ENCODE measurements at places on chromosomes 12 and 14.
A peak's percentile ranks its signal among the peaks of the same experiment; 100 is the strongest.

DNA sequence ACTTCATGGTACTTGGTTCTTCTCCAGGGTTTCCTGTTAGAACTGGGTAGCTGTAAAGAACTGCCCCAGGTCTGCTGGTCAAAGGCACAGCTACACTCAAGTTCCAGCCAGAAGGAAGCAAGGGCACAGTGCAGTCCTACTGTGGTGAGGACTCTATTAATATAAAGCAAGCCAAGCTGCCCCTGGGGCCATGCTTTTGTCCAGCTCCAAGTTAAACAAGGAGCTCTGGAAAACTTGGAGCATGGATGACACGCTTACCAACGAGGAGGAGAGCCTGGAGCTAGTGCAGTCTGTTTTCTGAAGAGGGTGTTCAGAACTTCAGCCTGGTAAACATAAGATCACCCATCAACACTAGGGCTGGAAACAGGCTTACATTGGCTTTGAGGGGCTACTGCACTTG is 4.0 kb downstream of the FZD10 start:
- no peak for DNase-seq

DNA sequence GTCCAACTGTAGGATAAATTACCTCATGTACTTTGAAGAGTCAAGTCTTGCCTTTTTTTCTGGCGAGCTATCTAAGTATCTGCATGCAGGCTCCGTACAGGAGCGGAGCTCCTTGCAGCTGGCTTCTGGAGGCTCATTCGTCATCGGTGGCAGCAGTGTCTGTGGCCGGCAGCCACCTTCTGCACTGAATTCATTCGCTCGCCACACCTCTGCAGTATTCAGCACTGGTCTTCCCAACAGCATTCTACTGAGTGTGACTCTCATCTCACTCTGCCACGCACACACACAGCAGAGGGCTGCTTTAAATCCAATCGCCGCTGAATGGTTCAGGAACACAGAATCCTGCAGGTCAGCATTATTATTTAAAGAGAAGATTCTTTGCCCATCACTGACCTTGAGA is 200.0 kb downstream of the GLT1D1 start:
- no peak for DNase-seq

GRCh38 chr12:16359512-16360491 is 12.4 kb downstream of the MGST1 start:
- DNase-seq = no peak

DNA sequence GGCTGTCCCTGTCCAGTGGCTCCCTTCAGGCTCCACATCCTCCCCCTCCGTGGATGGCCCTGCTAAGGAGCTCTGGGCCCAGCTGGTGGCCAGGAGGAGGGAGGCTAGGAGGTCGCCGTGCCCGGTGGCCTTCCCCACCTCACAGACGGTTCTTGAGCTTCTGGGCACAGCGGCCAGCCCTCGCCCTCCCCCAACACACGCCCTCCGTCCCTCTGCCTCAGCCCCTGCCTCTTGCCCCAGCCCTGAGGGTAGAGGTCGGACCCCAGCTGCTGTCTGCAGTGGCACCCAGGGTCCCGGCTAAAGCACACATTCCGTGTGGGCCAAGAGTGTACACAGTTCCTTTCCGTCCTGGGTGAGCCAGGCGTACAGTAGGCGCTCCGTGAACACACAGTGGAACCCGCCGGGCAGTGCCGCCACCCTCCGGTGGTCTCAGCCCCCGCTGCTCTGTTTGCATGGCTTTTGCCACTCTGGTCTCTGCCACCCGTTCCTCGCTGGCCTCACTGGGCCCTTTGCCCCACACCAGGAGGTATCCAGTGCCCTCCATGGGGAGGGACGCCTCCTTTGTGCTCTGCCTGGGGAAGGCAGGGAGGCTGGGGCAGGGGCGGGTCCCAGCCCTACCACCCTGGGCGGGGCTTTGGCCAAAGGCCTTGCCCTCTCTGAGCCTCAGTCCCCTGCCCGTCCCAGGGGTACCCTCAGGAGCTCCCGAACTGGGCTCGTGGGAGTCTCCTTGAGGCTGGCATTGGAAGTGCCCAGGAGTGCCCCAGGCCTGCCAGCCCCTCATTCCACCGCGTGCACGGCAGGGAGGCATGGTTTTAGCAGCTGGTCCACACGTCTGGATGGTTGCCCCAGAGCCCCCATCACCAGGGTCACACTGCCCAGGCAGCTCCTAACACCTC is 13.0 kb downstream of the TRMT61A start:
- DNase-seq = no peak

DNA sequence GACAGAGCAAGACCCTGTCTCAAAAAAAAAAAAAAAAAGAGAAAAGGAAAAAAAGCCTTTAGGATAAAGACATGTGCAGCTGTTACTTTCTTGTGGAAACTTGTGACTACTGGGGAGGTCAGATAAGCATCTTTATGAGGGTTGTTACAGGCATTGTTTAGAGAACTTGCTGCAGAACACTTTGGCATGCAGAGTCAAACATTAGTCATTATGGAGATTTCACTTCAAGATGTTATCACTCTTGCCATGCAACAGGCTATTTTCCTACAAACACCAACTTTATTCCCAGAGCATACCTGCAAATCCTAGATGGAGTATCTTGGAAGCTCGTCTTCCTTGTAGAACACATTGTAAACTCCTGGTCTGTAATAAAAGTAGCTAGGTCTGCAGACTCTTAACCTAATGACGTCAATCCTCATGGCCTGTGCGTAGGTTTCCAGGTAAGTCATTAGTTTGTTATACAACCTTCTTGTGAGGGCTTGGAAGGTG is 36.3 kb upstream of the WDR89 start:
- DNase-seq = peak; percentile 61
